ENCODE measurements at places on chromosomes 3 and 15. TPM values are rescaled to one million over a fixed set of nuclear protein-coding genes. Genes with fewer than 3 reads are reported as not detected.

Gene RTF1
- 15.5 TPM for total RNA-seq

Gene GHRL
- not detected for total RNA-seq

Gene DNAJC19
- 27.1 TPM for total RNA-seq

Gene IGSF11
- total RNA-seq = not detected

Gene COPG1
- 223 TPM for total RNA-seq

Gene FOXL2NB
- not detected for total RNA-seq

Gene TGM5
- total RNA-seq = not detected

Gene CYP1A2
- total RNA-seq = not detected

Gene DLL4
- under 0.01 TPM for total RNA-seq

Gene CACNA1D
- total RNA-seq = under 0.01 TPM

Gene AADACL2
- total RNA-seq = not detected

Gene ISLR2
- total RNA-seq = not detected

Gene C3orf70
- 0.50 TPM for total RNA-seq

Gene TNIK
- total RNA-seq = 4.0 TPM

Gene NMNAT3
- total RNA-seq = 0.84 TPM
